Gastrocnemius medialis (tissue), 4 donors: ENCODE measurements at places on chromosomes 4 and X. TPM values are rescaled to one million over a fixed set of nuclear protein-coding genes. Genes with fewer than 3 reads are reported as not detected.

DNA sequence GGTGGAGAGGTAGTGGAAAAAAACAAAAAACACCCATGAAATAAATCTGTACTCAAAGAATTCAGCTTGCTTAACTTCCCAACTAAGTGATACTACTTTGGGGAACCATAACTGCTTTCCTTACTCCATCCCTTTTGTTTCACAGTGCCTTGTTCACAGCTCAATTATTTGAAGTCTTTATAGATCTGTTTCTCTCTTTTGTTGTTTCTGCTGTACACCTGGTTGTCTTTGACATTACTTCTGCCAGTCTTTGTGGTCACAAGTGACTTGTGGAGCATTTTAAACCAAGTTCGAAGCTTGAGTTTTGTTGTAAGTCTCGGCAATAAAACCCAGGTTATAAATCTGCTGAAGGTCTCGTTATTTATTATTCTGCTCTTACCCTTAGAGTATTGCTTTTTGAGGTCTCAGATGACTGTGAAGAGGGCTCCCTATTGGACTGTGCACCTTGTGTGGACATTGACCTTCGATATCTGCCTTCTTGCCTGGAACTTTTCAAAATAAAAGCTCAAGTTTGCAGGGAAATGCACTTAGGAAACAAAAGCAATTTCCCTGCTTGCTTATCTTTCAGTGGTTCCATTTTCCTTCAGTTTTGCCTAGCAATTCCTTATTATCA lies 59.8 kb downstream of the ANK2 start:
- no peaks in the 10 kb centered on the region for H3K27me3 ChIP-seq
- no peaks in the 10 kb centered on the region for H3K4me1 ChIP-seq
- H3K27ac ChIP-seq: no peak overlapping the region

DNA sequence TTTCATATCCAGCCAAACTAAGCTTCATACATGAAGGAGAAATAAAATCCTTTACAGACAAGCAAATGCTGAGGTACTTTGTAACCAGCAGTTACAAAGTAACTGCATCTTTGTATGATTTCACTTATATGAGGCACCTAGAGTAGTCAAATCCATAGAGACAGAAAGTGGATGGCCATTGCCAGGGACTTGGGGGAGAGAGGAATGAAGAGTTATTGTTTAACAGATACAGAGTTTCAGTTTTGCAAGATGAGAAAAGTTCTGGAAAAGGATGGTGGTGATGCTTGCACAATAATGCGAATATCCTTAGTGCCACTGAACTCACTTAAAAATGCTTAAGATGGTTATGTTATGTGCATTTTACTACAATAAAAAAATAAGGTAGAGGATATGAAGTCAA lies 58.4 kb upstream of the VCX start:
- no peak for DNase-seq
- H3K4me3 ChIP-seq: no peak overlapping the region
- no peaks in the 10 kb centered on the region for H3K4me1 ChIP-seq
- no peaks in the 10 kb centered on the region for H3K27me3 ChIP-seq

GRCh38 chrX:151478058-151478457 lies 81.1 kb downstream of the VMA21 start:
- no peak for DNase-seq
- no peak overlapping the region for H3K27ac ChIP-seq
- H3K4me1 ChIP-seq: no peaks in the 10 kb centered on the region

GRCh38 chrX:69073241-69073640 lies 92.0 kb downstream of the PJA1 start:
- no peaks in the 10 kb centered on the region for H3K27me3 ChIP-seq
- H3K36me3 ChIP-seq: no peaks in the 10 kb centered on the region
- H3K4me1 ChIP-seq: no peaks in the 10 kb centered on the region
- no peak overlapping the region for H3K4me3 ChIP-seq
- DNase-seq: no peak

- H3K4me1 ChIP-seq: no peaks in the 10 kb centered on the region
- no peaks in the 10 kb centered on the region for H3K36me3 ChIP-seq
- no peak for DNase-seq
- H3K4me3 ChIP-seq: no peak overlapping the region
- no peaks in the 10 kb centered on the region for H3K27me3 ChIP-seq
Observed at GRCh38 chr4:94304365-94304971, 38.2 kb downstream of the HPGDS start.

GRCh38 chr4:121380776-121381462 lies at the start of gene QRFPR:
Gene QRFPR (minus strand): TSS chr4:121381018. CDS start chr4:121380647, 371 bp downstream.
- no peaks in the 10 kb centered on the region for H3K36me3 ChIP-seq
- peak within 1 kb of the TSS; percentile 23 for H3K4me3 ChIP-seq
- no peaks in the 10 kb centered on the region for H3K4me1 ChIP-seq

- H3K4me3 ChIP-seq: no peak overlapping the region
Observed at GRCh38 chr4:76634220-76634619, 199.2 kb downstream of the SHROOM3 start.

- H3K36me3 ChIP-seq: no peaks in the 10 kb centered on the region
- peak overlapping the region; percentile 80 for H3K4me3 ChIP-seq
- DNase-seq: no peak
- peak overlapping the region; percentile 89 for H3K27ac ChIP-seq
Observed at GRCh38 chr4:38868059-38868960, 704 bp downstream of the FAM114A1 start.

GRCh38 chr4:22921936-22922335 lies 229.2 kb downstream of the GBA3 start:
- no peaks in the 10 kb centered on the region for H3K4me1 ChIP-seq
- H3K4me3 ChIP-seq: no peak overlapping the region
- H3K27ac ChIP-seq: no peak overlapping the region

- H3K4me1 ChIP-seq: peaks cover 31% of the 10 kb centered on the region
- peak overlapping the region; percentile 67 for H3K27ac ChIP-seq
- H3K4me3 ChIP-seq: no peak overlapping the region
- no peak for DNase-seq
- H3K36me3 ChIP-seq: no peaks in the 10 kb centered on the region
- H3K27me3 ChIP-seq: no peaks in the 10 kb centered on the region
Observed at GRCh38 chr4:76982638-76983584, 33.4 kb downstream of the SEPTIN11 start.

GRCh38 chr4:112145790-112146501 lies 692 bp downstream of the FAM241A start:
- no peaks in the 10 kb centered on the region for H3K27me3 ChIP-seq
- peak; percentile 29 for DNase-seq
- peaks cover 11% of the 10 kb centered on the region for H3K4me1 ChIP-seq

DNA sequence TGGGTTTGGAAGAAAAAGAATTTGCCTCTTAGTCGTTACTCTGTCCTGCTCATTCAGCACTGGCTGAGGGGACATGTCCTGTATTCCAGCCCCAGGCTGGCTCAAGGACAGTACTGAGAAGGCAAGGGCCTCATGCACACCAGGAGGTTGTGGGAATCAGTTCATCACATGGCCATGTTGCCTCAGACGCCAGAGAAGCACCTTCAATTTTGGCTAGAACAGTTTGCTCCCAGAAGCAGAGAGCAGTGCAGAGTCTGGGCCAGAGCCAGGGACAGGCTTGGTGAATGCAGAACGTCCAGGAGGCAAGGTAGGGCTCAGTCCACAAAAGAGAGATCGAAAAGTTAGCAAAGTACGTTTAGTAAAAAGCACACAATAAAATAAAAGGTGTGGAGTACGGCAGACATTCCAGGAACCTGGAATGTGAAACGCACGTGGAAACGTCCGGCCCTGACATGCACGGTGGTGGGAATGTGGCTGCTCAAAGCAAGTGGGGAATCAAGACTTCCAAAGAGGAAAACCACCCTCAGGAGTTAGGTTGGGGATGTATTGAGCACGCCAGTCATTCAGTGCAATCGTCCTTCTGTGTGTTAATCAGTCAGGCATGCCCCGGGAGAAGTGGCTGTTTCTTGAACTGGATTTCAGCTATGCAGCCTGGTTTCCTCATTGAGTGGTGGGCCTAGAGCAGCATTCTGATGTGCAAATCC lies 1.2 kb upstream of the SLC2A9 start:
- peaks cover 34% of the 10 kb centered on the region for H3K4me1 ChIP-seq
- no peak overlapping the region for H3K4me3 ChIP-seq
- DNase-seq: peak; percentile 74
- no peaks in the 10 kb centered on the region for H3K27me3 ChIP-seq

DNA sequence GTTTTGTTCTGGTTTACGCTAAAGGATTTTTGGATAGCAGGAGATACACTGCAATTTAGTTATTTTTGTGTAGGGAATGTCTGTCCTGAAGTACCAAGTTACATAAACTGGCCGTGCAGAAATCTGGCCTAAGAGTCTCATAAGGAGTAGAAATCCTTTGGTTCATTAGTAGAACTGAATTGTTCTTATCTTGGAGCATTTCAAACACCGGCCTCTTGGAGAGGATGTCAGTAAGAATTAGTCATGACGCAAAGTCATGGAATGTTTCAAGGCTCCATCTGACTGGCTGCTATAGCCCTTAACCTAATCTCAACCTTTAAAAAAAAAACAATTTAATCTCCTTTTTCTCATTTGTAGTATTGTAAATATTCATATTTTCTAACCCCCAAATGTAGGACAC lies 15.2 kb downstream of the PDLIM3 start:
- no peaks in the 10 kb centered on the region for H3K27me3 ChIP-seq
- DNase-seq: no peak
- peak overlapping the region; percentile 95 for H3K27ac ChIP-seq
- no peak overlapping the region for H3K4me3 ChIP-seq
- no peaks in the 10 kb centered on the region for H3K36me3 ChIP-seq
- H3K4me1 ChIP-seq: peaks cover 75% of the 10 kb centered on the region

DNA sequence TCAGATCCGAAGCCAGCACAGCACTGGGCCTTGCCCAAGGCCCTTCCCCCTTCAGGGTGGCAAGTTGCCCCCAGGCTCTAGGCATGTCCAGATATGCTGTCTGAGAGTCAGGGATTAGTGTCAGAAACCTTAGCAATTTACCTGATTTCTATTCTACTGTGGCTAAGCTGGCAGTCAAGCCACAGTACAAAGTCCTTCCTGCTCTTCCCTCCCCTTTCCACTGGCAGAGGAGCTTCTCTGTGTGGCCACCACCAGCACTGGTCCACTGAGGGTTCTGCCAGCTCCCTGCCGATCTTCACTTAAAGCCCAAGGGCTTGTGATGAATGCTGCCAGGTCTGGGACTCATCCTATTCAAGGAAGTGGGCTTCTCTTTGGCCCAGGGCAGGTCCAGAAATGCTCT lies 324.5 kb upstream of the RPS6KA3 start:
- no peak overlapping the region for H3K27ac ChIP-seq
- H3K27me3 ChIP-seq: no peaks in the 10 kb centered on the region
- no peaks in the 10 kb centered on the region for H3K4me1 ChIP-seq

GRCh38 chr4:41611881-41612871 lies 74.2 kb downstream of the LIMCH1 start:
- no peaks in the 10 kb centered on the region for H3K36me3 ChIP-seq
- no peaks in the 10 kb centered on the region for H3K27me3 ChIP-seq
- no peak for DNase-seq

DNA sequence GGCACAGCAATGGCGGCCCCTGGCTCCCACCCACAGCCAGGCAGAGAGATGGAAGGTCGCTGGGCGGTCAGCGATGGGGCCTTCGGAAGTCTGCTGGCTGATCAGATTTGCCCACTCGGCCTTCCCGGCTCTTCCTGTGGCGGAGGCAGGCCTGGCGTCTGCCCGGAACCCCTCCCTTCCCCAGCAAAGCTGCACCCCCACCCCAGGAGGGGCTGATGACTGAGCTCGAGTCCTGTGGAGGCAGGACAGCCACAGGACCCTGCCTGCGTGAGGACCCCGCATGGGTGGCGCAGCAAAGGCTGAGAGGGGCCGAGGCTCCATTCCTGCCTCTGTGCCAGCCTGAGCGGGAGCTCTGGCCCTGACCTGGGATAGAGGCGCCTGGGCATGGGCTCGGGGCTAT lies 34.8 kb downstream of the TACC3 start:
- H3K27ac ChIP-seq: no peak overlapping the region
- no peak overlapping the region for H3K4me3 ChIP-seq
- H3K27me3 ChIP-seq: no peaks in the 10 kb centered on the region
- no peak for DNase-seq
- H3K4me1 ChIP-seq: no peaks in the 10 kb centered on the region

DNA sequence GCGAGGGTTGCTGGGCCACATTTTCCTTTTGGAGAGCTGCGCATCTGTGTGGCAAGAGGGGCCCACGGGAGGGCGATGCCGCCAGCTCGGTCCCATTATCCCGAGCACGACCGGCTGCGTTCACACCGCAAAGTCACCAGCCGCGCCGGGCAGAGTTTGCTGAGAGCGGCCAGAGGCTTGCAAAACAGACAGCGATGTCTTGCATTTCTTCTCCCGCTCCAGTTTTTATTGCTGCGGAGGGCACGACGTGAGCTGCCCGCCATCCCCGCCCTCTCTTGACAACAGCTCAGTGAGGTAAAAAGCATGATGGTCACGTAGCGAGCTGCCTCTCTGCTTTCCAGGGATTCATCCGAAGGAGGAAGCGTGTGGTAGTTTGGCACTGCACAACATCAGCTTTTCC lies 102.1 kb upstream of the TENM3 start:
- DNase-seq: no peak
- H3K4me1 ChIP-seq: peaks cover 13% of the 10 kb centered on the region
- no peak overlapping the region for H3K4me3 ChIP-seq
- peaks cover 66% of the 10 kb centered on the region for H3K27me3 ChIP-seq
- no peaks in the 10 kb centered on the region for H3K36me3 ChIP-seq
- no peak overlapping the region for H3K27ac ChIP-seq

DNA sequence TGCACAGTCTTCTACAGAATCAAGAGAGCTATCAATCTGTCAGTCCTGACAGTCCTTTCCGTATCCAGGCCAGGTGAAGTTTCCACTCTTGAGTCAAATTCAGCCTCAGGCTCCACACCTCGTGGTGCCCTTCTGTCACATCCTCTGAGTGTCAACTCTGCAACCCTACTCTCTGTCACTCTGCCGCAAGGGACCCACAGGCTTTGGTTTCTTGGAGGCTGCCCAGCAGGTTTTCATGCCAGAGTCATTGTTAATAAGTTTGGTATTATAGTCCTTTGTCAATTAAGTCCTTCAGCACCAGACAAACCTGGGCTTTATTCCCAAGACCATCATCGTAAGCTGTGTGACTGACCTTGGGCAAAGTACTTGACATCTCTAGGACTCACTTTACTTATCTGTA lies 83.4 kb upstream of the KLHL13 start:
- no peaks in the 10 kb centered on the region for H3K36me3 ChIP-seq
- no peak overlapping the region for H3K4me3 ChIP-seq
- no peaks in the 10 kb centered on the region for H3K4me1 ChIP-seq
- no peaks in the 10 kb centered on the region for H3K27me3 ChIP-seq

DNA sequence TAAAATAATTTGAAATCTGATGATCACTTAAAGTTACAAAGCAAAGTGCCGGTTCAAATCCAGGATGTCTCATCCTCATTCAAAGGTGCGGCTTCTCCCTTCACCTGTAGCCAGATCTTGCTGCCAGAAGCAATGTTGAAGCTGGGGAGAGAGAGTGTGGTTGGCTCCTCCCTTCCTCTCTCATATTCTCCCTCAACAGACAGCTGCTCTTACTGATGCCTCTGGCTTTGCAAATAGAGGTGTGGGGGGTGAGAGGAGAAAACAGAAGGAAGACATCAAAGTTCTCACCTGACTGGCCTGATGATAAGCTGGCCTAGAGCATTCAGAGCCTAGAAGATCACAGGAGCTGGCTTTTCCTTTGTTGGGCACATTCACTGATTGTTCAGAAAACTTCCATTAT lies 28.3 kb upstream of the BTC start:
- H3K36me3 ChIP-seq: no peaks in the 10 kb centered on the region
- no peak overlapping the region for H3K4me3 ChIP-seq
- no peaks in the 10 kb centered on the region for H3K27me3 ChIP-seq
- no peaks in the 10 kb centered on the region for H3K4me1 ChIP-seq

The GABRE gene
- total RNA-seq: 1.4 TPM

The BTC gene
- not detected for total RNA-seq

The ABCG2 gene
- 0.23 TPM for total RNA-seq

The HS6ST2 gene
- total RNA-seq: 2.8 TPM

The HSFX1 gene
- 0.42 TPM for total RNA-seq

The CYSLTR1 gene
- 1.1 TPM for total RNA-seq

The ARSD gene
- total RNA-seq: 1.5 TPM

The UGT2B15 gene
- total RNA-seq: 0.19 TPM

The GPR82 gene
- total RNA-seq: not detected

The TMEM165 gene
- total RNA-seq: 37.3 TPM

The CD38 gene
- 1.8 TPM for total RNA-seq

The HELT gene
- not detected for total RNA-seq

The WAS gene
- 2.7 TPM for total RNA-seq
